CD8-positive, alpha-beta memory T cell (primary cell): ENCODE measurements at places on chromosomes 11 and 22. TPM values are rescaled to one million over a fixed set of nuclear protein-coding genes. Genes with fewer than 3 reads are reported as not detected.

DNA sequence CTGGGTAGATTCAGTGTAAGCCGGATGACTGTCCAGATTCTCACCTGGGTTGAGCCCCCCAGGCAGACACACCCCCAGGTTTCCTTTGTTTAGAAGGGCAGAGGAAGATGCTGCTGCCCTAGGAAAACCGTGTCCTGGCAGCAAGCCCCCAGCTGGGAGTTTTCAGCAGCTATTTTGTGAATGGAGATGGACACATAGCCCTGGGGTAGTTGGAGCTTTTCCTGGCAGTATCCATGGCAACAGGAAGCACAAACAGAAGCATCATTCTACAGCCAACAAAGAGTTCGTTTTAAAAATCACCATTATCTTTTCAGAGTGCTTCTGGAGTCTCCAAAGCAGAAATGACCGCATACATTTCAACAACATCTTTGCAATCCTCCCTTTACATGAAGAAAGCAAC lies 245.5 kb downstream of the BRD1 start:
- no peaks in the 10 kb centered on the region for H3K27me3 ChIP-seq
- H3K36me3 ChIP-seq: no peaks in the 10 kb centered on the region
- H3K4me1 ChIP-seq: no peaks in the 10 kb centered on the region

DNA sequence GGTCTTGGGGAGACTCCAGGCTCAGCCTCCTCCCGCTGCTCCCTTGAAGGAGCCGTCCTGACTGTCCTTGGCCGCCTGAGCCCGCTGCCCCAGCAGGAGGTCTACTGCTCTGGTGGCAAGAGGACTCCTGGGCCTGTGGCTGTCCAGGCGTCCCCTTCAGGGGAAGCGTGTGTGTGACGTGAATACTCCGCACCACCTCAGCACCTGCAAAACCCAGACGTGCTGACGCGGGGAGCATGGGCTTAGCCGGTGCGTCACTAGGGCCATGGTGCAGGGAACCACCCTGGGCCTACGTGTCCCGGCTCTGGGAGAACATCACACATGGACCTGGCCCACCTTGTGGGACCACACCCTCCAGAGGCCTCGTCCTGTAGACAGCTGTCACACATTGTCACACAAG lies 30.2 kb upstream of the BRSK2 start:
- H3K27me3 ChIP-seq: no peaks in the 10 kb centered on the region
- H3K27ac ChIP-seq: no peak overlapping the region
- H3K36me3 ChIP-seq: no peaks in the 10 kb centered on the region
- DNase-seq: no peak

- no peaks in the 10 kb centered on the region for H3K27me3 ChIP-seq
- H3K36me3 ChIP-seq: no peaks in the 10 kb centered on the region
- H3K4me1 ChIP-seq: no peaks in the 10 kb centered on the region
- DNase-seq: no peak
These were observed 51.6 kb upstream of the TTLL12 start for GRCh38 chr22:43238526-43239006.

SLC17A6 gene
- total RNA-seq: not detected

TRPC6 gene
- not detected for total RNA-seq
